Activated CD4-positive, alpha-beta T cell treated with anti-CD3 and anti-CD28 coated beads, Interleukin-2, amount 50 U/mL, for 24 hours (primary cell): ENCODE measurements at places on chromosomes 16 and 17.

GRCh38 chr17:11273596-11273995 is 32.6 kb downstream of the SHISA6 start:
- no peak for DNase-seq

DNA sequence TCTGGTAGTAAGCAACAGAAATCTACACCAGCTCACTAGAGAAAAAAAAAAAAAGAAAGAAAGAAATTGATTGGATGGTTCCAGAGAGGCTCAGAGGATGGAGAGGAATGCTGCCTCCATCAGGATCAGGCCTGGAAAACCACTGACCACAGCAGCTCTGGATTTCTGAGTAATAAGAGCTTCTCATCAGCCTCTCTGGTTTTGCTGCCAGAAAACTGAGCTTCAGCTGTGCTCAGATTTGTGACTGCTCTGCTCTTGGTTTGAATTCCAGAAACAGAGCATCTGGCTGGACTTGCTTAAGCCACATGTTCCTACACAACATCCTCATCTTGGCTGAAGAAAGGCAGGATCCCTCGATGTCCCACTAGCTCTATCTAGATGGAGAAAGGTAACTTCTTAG is 25.9 kb downstream of the IRX6 start:
- DNase-seq = no peak

GRCh38 chr17:9104370-9105041 is 83.2 kb downstream of the NTN1 start:
- DNase-seq = no peak

DNA sequence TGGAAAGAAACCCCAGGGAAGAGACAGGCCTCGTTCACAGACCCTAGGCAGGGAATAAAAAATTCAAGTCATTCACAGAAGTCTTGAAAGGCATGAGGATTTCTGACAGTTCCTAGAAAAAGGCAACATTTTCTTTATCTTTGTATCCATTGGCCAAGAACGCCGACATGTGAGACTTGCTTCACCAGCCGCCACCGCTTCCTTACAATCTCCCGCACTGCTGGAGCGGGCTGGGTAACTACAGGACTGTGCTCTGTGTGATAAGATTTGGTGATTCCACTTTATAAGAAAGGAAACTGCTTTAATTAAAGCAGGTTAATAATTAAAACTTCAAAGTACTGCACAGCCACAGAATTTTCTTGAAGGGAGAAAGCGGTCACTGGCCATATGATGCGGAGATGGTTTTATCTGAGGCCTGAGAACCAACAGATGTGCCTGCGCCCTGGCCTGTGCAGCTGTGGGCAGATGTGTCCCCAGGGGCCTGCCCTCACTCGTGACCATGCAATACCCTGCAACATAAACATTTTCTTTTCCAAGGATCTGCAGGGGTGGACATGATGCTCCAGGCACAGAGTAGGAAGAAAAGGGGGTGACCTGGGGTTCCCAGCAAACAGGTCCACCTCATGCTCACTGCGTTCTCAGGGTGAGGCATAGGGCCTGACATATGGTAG is 13.0 kb upstream of the LGALS3BP start:
- no peak for DNase-seq

GRCh38 chr17:28033972-28034714 is 8.3 kb upstream of the NLK start:
- DNase-seq = no peak

GRCh38 chr17:17852930-17853329 is 16.1 kb upstream of the SREBF1 start:
- no peak for DNase-seq
